ENCODE measurements at places on chromosomes 2 and 18.

DNA sequence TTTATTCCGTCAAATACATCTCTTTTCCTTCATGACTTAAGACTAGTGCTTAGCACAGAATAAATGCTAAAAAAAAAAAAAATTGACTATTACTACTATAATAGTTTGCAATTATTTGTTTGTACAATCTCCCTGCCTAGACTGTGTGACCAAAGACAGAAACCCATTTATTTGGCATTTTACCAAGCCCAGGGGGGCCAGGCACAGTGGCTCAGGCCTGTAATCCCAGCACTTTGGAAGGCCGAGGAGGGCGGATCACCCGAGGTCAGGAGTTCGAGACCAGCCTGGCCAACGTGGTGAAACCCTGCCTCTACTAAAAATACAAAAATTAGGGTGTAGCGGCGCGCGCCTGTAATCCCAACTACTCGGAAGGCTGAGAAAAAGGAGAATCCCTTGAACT lies 1.4 kb downstream of the ASB3 start:
- DNase-seq, result no peak

DNA sequence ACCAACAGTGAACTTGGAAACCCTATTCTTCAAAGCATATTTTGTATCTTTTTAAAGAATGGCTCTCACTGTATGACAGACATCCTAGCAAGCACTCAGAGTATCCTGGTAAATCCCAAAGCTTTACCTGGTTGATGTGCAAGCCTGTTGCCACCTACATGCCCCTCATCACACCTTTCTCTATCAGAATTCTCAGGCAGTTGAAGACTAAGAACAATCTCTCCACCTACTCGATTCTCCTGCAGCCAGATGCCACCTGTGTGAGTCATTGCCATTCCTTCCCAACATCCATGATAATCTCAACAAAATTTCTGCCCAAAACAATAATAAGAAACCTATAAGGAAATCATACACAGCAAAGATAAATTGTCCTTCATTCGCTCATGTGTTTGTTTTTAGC lies 659.8 kb downstream of the BCL11A start:
- DNase-seq, result no peak

- no peak for DNase-seq
Measured at GRCh38 chr18:23352042-23352441, 101.0 kb upstream of the RIOK3 start.

DNA sequence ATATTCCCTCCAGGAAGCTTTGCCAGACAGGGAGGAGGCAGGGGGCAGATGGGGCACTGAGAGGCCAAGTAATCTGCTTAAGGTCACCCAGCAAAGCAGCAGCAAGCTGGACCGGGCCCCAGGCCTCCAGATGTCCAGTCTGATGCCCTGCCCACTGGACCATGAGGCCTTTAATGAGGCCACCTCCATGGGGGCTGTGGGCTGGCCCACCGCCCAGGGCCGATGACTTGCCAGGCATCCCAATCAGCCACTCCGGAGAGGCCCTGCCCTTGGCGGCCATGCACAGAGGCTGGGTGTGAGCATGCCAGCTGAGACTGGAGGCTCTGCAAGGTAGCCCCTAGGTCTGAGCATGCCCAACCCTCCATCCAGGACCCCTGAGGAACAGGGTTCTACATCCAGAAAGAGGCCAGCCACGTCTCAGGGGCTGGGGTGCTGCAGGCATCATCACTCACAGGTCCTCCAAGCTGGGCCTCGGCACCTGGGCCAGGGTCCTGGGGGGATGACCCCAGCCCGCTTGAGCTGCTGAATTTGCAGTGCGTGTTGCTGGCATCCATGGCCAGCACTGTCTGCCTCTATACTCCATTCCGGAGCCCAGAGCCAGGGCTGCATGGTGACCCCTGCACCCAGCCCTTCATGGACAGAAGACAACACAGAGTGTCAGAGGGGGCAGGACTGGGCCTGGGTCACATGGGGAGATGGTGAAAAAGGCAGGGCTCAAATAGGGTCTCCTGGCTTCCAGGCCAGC lies 164.2 kb downstream of the INHBB start:
- DNase-seq, result no peak

All from hematopoietic multipotent progenitor cell treated with erythropoietin and hydrocortisone succinate and interleukin-3 and kit ligand, for 4 days (in vitro differentiated cells).